ENCODE measurements at places on chromosomes 6 and 20.

GRCh38 chr6:69835414-69836179 is 30.8 kb upstream of the COL19A1 start:
- no peak for DNase-seq

DNA sequence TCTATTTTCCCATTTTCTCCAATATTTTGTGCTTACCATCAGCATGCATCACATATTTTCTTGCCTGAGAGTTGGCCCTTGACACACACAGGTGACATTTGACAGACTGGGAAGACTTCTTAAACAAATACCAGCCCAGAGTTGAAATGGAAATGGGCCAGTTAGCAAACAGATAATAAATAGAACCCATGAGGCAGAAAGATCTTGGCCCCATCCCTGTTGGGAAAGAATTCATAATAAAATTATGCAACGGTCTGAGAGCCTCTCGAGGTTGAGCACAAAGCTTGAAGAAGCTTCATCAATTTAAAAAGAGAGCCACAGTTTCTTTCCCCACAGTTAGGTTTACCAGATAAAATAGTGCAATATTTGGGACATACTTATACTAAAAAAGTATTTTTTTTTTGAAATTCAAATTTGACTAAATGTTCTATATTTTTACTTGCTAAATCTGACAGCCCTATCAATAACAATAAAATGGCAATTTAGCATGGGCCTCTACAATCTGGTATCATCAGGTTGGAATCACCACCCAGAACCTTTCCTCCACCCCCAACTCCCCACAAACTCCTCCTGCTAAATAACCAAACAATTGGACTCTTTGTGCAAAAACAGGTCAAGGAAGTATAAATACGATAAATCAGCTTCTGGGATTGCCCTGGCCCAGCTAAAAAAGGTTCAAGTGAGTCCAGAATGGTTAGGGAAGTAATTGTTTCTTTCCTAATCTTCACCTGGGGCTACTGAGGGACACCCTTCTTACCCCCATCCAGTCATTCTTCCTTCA is 129.8 kb downstream of the CD164 start:
- no peak for DNase-seq

DNA sequence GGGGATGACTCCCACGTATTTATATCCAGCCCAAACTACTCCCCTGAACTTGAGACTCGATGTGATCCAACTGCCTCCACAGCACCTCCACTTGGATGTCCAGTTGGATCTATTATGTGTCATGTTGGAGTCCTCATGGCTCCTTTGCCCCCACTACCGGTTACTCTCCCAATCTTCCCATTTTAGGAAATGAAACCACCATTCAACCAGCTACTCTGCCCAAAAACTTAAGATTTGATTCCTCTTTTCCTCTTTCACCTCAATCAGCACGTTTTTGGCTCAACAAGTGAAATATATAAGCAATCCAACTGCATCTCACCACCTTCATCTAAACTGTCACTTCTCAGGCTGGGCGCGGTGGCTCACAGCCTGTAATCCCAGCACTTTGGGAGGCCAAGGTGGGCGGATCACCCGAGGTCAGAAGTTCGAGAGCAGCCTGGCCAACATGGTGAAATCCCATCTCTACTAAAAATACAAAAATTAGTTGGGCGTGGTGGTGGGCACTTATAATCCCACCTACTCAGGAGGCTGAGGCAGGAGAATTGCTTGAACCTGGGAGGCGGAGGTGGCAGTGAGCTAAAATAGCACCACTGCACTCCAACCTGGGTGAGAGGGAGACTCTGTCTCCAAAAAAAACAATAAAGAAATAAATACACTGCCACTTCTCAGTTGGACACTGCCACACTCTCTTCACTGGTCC is 3.4 kb downstream of the AHCY start:
- DNase-seq = no peak

DNA sequence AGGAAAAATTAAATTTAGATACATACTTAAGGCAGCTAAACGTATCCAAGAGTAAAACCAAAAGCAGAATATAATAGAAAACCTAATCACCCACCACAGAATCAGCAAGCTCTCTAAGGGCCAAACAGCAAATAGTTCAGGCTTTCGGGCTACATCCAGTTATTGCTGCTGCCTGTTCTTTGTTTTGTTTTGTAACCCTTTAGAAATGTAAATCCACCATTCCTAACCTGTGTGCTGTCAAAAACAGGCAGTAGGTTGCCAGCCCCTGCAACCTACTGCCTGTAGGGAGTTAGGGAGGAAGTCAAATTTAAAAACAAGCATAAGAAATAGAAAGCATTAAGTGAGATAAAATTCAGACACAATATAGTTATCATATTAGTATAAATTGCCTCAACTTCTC is 225.9 kb downstream of the PTPRT start:
- no peak for DNase-seq

DNA sequence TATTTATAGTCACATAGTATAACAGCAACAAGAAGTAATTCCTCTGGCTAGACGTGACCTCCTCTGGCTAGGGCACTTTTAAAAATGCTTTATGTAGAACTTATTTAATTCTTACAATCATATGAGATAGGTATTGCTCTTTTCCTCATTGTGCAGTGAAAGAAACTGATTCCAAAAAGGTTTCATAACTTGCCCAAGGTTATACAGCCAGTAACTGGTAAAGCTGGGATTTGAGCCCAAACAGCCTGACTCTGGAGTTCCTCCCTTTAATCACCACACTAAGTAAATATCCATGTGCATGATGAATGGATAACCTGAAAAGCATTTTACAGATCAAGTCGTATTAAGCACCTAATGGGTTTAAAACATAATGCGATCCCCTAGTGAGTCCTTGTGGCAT is 214.6 kb downstream of the PRL start:
- no peak for DNase-seq

GRCh38 chr20:42957018-42957703 is 232.5 kb downstream of the PTPRT start:
- no peak for DNase-seq

- DNase-seq = no peak
Observed at GRCh38 chr20:58810116-58810878, 40.4 kb downstream of the GNAS-AS1 start.

- DNase-seq = no peak
Observed at GRCh38 chr6:8879334-8879733, 444.0 kb upstream of the SLC35B3 start.

GRCh38 chr6:118504611-118505010 is 43.5 kb upstream of the PLN start:
- DNase-seq = no peak

- DNase-seq = no peak
Observed at GRCh38 chr6:142187209-142187608, 40.1 kb downstream of the VTA1 start.

- DNase-seq = no peak
Observed at GRCh38 chr6:126107475-126108166, 121.3 kb downstream of the TRMT11 start.

GRCh38 chr6:156854466-156855161 is 77.4 kb downstream of the ARID1B start:
- DNase-seq = no peak

DNA sequence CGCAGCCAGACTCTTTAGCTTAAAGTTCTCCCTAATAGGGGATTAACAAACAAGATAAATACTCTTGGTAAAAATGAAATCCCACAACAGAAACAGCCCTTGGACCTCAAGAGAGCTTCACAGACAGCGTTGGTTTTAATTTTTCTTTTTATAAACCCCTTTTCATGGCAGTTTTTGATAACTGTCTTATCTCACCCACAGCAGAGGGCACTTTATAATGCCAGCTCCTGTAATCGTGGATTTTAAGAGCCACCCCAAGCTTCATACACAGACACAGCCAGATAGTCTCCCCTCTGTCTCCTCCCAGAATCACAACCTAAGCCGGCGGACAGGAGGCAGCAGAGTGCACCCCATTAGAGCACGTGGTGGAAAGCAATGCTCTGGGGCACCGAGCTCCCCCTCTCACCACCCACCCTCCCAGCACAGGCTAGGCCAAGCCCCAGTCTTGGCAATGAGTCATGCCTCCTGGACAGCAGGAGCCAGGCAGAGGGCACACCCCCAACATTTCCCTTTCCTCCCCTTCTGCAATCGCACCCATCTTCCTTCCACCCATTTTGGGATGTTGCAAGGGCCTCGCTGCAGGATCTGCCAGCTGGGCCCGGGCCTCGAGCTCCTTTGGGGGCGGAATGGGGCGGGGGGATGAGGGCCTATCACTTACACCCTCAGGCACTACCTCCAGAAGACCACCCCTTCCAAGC is 2.4 kb downstream of the JAG1 start:
- DNase-seq = peak; percentile 89

DNA sequence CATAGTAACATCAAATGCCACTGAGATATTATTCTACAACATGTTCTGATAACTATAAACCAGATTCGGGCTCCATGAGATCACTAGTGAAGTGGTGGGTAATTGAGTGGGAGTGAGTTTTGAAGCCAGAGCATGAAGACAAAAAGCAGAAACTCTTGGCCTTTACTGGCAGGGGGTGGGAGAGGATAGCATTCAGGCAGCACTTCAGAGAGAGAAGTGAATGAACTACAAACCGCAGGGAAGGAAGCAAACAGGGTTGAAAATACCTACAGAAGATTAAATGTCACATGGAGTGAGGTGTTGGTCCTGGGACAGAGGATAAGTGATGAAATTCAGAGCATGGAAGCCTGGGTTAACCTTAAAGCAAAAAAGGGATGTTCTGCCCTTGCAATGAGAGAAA is 250.0 kb downstream of the EPM2A start:
- DNase-seq = no peak

DNA sequence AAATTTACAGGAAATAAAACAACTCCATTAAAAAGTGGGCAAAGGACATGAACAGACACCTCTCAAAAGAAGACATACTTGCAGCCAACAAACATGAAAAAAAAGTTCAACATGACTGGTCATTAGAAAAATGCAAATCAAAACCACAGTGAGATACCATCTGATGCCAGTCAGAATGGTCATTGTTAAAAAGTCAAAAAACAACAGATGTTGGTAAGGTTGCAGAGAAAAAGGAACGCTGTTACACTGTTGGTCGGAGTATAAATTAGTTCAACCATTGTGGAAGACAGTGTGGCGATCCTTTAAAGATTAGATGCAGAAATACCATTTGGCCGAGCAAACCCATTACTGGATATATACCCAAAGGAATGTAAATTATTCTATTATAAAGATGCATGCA is 858.0 kb upstream of the FLRT3 start:
- DNase-seq = no peak

DNA sequence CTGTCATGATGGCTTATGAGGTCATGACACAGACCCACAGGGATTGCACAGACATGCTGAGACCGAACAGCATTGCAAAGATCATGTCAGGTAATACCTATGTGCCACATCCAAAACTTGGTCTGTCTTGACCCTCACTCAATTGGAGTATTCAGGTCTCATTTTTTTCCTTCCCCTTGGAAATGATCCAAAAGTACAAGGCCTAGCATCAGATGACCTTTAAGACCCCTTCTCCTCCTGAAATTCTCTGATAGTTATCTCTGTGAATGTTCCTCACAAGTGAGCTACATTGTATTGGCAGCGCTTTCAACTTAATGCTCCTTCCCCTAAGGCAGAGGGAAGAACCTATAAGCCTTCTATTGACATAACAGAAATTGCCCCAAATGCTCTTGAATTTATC is 507.4 kb upstream of the JARID2 start:
- DNase-seq = no peak

DNA sequence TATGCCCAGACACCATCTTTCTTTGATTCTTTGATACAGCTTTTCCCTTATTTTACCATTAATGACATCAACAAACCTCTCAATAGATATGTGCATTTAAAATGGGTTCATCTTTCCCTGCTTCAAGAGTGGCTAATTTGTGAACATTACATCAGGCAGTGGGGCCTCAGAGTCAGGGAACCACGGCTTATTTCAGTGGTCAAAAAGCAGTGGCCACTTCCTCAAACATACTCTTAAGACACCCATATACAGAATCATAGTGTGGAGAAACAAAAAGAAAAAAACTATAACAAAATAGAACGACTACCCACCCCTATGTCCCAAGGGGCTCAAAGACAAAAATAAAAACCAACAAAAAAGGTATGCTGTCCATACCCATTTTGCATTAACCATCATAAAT is 12.9 kb downstream of the SALL4 start:
- DNase-seq = no peak

- no peak for DNase-seq
Observed at GRCh38 chr6:166351715-166352285, 9.5 kb upstream of the SFT2D1 start.

GRCh38 chr6:137339929-137340559 is 120.9 kb upstream of the IFNGR1 start:
- no peak for DNase-seq

GRCh38 chr6:74749211-74750147 is 456.4 kb downstream of the COL12A1 start:
- no peak for DNase-seq

GRCh38 chr6:14533446-14533845 is 415.9 kb downstream of the CD83 start:
- DNase-seq = no peak

DNA sequence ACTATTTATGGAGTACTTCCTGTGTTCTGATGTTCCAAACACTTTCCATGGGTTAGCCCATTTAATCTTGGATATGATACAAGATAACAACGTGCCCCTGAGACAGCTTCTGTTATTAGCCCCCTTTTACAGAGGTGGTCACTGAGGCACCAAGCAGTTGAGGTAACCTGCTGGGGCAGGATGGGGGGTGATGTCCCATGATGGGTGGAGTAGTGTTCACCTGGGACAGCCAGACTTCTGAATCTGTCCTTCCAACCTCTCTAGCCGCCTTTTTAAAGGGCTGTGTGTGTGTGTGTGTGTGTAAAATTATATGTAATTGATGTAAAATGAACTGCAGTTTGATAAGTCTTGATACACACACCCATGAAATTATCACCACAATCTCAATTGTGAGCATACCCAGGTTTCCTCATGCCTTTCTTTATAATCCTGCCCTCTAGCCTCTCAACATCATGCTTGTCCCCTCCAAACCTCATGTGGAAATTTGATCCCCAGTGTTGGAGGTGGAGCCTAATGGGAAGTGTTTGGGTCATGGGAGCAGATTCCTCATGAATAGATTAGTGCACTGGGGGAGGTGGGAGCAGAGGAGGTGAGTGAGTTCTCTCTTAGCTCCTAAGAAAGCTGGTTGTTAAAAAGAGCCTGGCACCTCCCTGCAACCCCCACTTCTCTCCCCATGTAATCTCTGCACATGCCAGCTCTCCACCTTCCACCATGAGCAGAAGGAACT is 39.2 kb downstream of the PLAGL2 start:
- DNase-seq = peak; percentile 7

GRCh38 chr20:19903168-19903811 is 113.9 kb upstream of the NAA20 start:
- no peak for DNase-seq
